Adipocyte (in vitro differentiated cells): ENCODE measurements at places on chromosomes 4 and X.

GRCh38 chr4:53960843-53961242 is 103.6 kb downstream of the CHIC2 start:
- DNase-seq = no peak

DNA sequence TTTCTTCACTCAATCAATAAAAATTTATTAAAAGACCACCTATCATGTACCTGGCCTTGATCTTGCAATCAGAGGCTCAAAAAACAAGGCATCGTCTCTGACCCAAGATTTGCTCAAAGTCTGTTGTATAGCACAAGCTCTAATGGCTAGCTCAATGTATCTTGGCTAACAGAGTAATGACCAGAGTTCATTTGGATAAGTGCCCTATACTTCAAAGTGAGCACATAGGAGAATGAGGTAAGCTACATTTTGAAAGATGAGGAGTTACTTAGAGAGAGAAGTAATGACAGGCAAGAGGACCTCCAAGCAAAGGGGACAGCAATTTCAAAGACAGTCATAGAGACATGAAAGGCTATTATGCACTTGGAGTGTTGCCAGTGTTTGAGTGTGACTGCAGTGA is 22.9 kb upstream of the GABRQ start:
- no peak for DNase-seq

DNA sequence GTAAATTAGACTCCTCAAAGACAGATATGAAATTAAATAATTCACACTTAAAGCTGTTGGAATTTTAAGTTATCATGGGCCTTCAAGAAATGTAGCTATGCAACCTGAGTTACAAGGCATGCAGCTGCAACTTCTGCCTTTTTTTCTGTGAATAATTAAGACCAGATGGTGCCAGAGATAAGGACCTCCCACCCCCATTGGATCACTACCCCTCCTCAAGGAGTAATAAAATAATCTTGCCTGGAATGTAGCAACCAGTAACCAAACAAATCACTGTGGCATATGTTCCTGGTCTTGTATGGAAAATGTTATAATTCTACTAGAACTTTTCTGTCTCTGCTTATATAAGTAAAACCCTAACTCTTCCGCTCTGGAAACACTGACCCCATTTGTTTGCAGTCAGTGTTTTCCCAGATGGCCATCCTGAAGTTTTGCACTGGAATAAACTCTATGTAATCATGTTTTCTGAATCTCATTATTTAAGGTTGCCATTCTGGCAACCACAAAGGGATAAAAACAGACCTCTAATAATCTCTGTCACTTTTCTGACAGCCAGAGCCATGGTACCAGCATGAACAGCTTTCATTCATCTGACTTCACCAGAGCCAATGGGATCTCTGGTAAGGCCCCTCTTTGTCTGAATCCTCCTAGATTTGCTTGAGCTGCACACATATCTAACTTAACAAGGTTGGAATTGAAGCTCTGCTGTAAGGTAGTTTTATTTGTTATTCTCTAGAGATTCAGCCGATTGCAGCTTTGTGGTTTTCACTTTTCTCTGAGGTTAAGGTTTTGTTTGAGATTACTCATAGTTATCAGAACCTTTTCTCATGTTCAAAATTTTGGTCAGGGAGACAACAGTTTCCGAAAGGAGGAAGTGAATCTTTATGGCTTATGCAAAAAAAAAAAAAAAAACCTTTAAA is 274.6 kb downstream of the NAF1 start:
- DNase-seq = no peak

GRCh38 chr4:55610381-55610780 is 18.3 kb upstream of the PDCL2 start:
- DNase-seq = no peak

DNA sequence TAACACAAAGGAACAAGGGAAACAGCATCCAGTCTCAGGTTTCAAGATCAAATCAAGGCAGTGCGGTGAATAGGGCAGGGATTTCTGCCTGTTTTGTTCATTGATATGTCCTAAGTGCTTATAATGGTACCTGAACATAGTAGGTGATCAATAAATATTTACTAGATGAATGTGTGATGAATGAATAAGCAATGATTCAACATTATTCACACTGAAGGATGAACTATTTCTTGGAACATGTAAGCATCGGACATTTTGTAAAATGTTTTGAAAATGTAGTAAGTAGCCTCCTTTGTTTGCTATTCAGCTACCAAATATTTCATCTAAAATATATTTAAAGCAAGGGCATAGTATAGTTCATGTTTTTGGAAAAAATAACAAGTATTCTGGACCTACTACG is 67.8 kb downstream of the USP38 start:
- no peak for DNase-seq

- no peak for DNase-seq
Measured at GRCh38 chr4:177077095-177077971, 232.3 kb upstream of the NEIL3 start.

DNA sequence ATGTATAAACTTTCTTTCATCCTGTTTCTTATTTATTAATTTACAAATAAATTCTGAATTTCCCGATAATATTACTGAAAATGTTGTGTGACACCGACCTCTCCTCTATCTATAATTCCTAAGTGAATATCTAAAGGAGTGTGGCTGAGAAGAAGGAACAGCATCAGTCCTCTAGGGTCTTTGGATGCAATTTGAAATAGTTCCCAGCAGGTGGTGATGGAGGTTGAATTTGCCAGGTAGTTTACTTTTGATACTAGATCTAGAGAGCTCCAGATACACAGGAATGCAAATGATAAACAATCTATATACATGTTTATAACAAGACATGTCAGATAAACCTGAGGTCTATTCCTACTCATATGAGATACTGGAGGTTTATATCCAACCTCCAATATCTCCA is 305.4 kb downstream of the PCDH18 start:
- DNase-seq = peak; percentile 14

DNA sequence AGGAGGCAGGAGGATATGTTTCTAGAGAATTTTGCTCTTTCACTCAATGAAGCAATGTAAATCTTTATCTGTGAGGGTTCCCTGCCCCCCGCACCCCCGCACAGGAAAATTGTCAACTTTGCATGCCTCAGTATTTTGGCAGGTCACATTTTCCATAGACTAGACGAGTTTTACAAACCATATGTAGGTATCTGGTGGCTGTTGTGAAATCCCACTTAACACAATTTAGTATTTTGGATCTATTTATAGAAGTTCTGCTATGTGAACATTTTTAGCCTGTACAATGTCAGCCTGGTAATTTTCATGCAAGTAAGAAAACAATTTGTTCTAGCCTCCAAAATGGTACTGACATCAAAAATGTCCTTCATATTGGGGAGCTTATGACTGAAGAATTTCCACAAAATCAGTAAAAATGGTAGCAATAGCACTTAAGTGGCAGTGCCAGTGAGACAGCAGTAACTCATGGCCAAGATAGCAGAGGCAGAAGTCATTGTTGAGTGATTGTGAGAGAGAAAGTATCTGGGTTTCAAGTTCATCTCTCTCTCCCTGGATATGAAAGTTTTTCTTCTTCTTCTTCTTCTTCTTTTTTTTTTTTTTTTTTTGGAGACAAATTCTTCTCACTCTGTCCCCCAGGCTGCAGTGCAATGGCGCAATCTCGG is 12.4 kb upstream of the FRYL start:
- peak; percentile 82 for DNase-seq
